ENCODE measurements at places on chromosomes 12 and 14.

DNA sequence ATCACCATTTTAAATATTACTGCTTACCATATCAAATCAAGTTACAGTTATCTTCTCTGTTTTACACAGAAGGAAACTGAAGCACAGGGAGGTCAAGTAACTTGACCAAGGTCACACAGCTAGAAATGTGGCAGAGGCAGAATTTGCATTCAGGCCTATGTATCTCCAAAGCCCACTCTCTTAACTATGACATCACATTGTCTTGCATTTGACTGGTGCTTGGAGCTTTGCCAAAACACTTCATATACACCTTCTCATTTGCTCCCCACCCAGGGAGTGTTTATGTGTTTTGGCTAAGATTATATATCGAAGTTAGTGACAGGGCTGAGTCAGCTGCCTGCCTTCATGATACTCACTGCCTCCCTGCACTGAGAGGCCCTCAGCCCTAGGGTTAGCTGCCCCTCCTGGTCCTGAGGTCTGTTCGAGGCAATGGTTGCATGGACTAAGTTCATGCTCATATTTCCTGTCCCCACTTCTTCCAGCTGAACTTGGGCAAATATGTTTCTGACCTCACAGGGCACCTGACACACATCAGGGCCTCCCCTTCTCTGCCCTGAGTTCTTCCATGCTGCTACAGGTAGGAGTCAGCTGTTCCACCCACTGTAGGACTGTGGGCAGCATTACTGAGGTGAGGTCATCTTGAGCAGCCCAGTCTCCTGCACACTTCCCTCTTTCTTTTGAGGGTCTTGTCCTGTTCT, 1.8 kb downstream of the GALNT6 start:
- peak; percentile 9 for DNase-seq

- DNase-seq = peak; percentile 86
Measured at GRCh38 chr12:108633534-108634248, at the start of gene SELPLG. Gene SELPLG, minus strand, starts transcription at chr12:108633894. Its CDS starts 9,587 bp downstream, at chr12:108624307.

- no peak for DNase-seq
Measured at GRCh38 chr12:69474456-69474855, 4.3 kb downstream of the FRS2 start.

GRCh38 chr14:54591461-54591860, 24.5 kb downstream of the SAMD4A start:
- DNase-seq = no peak

- no peak for DNase-seq
Measured at GRCh38 chr12:32260696-32261095, 138.7 kb upstream of the FGD4 start.

GRCh38 chr14:94145902-94146527, 16.6 kb upstream of the IFI27L2 start:
- no peak for DNase-seq

GRCh38 chr14:103656031-103656755, 27.2 kb downstream of the KLC1 start:
- DNase-seq = no peak

- no peak for DNase-seq
Measured at GRCh38 chr14:105083926-105084685, 18.9 kb upstream of the GPR132 start.

- DNase-seq = no peak
Measured at GRCh38 chr14:94752591-94753436, 17.1 kb downstream of the GSC start.

DNA sequence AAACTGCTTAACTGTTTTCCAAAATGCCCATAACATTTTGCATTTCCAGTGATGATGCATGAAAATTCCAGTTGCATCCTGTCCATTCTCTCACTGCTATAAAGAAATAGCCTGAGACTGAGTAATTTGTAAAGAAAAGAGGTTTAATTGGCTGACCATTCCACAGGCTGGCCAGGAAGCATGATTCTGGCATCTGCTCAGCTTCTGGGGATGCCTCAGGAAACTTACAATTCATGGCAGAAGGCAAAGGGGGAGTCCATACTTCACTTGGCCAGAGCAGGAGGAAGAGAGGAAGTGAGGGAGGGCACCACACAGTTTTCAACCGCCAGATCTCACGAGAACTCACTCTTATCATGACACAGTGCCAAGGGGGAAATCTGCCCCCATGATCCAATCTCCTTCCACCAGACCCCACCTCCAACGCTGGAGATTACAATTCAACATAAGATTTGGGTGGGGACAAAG, 18.2 kb upstream of the CLEC2D start:
- peak; percentile 65 for DNase-seq

- DNase-seq = no peak
Measured at GRCh38 chr12:64820593-64820992, 3.9 kb upstream of the TBC1D30 start.

DNA sequence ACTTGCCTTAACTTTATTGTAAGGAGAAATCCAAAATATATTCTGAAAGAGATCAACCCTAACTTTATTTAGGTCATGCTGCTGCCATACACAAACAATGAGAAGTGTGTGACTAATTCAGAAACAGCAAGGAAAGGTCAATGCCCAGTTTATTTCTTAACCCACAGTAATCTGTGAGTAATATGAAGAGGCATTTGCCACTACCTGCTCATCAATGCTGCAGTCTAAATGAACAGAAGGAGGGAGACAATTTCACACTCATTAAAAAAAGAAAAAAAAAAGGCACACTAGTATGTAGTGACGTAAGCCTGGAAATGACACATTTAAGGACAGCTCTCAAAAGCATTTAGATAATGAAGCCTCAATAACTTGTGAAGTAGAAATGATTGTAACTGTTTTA, 90.5 kb upstream of the FOXN3 start:
- no peak for DNase-seq

- DNase-seq = no peak
Measured at GRCh38 chr12:31019561-31019960, 54.1 kb upstream of the DDX11 start.

DNA sequence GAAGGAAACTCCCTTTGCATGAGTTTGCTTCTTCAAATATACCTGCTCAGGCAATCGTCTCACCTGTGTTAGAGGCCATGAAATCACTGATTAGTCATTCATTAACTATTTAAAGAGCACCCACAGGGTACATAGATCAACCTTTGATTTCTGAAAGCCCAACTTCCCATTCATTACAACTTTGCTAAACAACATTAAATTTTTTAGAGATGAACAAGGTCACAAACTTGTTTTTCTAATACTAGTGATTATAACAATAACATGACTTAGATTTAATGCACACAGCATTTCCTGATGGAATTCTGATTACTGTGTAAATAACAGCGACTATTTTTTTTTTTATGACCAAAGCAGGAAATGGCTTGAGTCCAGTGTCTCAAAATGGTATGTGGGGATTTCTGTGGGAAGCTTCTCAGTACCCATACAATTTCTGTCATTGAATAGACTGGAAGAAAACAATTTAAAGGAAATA, 5.4 kb upstream of the ERO1A start:
- DNase-seq = no peak

DNA sequence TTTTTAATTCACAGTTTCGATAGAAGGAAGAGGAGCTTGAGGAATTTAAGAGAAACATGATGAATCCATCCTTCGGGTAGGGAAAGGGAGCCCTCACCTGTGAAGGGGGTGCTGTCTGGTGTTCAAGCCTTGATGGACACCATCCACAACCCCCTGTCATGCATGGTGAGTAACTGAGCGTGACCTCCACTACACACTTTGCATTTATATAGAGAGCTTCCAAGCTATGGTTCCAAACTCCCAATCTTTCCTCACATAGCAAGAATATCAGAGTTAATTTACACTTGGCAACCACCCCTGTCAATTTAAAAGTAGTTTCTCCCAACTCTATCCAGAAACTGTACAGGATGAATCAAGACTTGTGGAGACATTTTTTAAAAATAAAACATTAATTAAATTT, 13.1 kb upstream of the NID2 start:
- DNase-seq = no peak

- no peak for DNase-seq
Measured at GRCh38 chr12:99686142-99686541, 38.6 kb downstream of the GARIN6 start.

DNA sequence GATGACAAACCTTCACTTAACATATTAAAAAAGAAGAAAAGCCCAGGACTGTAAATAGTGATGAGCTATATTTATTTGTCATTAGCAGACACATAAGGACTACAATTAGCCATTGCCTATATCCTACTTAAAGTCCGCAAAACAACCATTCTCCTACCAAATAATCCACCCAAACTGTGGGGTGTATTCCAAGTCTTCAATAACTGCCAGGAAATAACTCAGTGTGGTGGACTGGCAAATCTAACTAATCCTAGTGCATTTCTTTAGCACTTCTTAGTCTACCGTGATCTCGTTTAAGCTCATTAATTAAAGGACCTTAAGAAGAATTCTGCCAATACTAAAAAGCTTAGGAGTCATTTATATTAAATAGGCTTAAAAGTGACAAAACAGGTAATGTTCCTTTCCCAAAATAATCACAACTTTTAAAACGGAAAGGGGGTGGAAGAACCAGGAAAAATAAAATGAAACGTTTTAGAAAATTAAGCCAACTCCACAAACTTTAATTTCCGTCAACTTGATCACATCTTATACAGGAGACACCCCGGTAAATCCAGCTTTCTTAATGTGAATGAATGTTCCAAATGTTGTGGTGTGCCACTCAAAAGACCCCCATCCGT, 1.8 kb downstream of the NOVA1 start:
- no peak for DNase-seq

GRCh38 chr12:46367351-46368029, 5.1 kb downstream of the SLC38A2 start:
- no peak for DNase-seq

GRCh38 chr12:28794211-28794610, 354.9 kb upstream of the FAR2 start:
- no peak for DNase-seq

GRCh38 chr14:28744126-28744525, 22.5 kb upstream of the FOXG1 start:
- no peak for DNase-seq

GRCh38 chr12:67833602-67834001, 155.6 kb upstream of the IFNG-AS1 start:
- DNase-seq = no peak

All from activated CD4-positive, alpha-beta T cell treated with anti-CD3 and anti-CD28 coated beads, Interleukin-2, amount 50 U/mL, for 48 hours (primary cell).